ENCODE measurements at places on chromosomes 2 and 18. TPM values are rescaled to one million over a fixed set of nuclear protein-coding genes. Genes with fewer than 3 reads are reported as not detected.

GRCh38 chr2:199910338-199911051 is 598 bp upstream of the C2orf69 start:
- H3K27me3 ChIP-seq, result peaks cover 3% of the 10 kb centered on the region
- peak overlapping the region; percentile 75 for H3K4me3 ChIP-seq
- peak overlapping the region; percentile 89 for H3K27ac ChIP-seq
- peak; percentile 7 for DNase-seq
- no peaks in the 10 kb centered on the region for H3K36me3 ChIP-seq
- peaks cover 19% of the 10 kb centered on the region for H3K4me1 ChIP-seq

DNA sequence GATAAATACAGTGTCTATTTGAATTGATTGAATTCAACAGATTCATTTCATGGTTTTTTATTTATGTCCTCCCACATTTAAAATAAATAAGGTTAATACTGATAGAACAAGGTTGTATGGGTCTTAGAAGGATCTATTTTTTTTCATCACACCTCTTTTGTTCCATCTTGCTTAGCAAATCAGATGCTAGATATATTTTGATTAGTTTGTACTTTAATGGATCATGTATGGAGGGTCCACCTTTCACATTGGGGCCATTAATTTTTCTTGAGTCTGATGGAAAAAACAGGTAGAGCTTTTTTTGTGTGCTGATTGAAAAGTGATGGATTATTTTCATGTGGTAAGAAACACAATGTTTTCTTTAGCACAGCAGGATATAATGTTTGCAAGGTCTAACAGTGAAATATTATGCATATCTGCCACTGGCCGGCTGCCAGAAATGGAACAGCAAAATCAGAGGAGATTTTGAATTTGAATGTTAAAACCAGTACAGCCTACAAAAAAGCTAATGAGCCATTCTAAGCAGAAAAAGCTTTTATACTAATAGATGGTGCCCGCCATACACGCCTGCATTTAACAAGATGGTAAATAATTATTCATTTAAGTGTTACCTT is 188.1 kb upstream of the ETAA1 start:
- H3K36me3 ChIP-seq, result no peaks in the 10 kb centered on the region
- no peak overlapping the region for H3K4me3 ChIP-seq
- H3K4me1 ChIP-seq, result no peaks in the 10 kb centered on the region
- H3K27ac ChIP-seq, result no peak overlapping the region
- DNase-seq, result no peak
- H3K27me3 ChIP-seq, result no peaks in the 10 kb centered on the region

The HOXD12 gene
- total RNA-seq, result not detected

The SLC30A3 gene
- not detected for total RNA-seq

GRCh38 chr18:14285053-14285452 is 152.8 kb upstream of the ZNF519 start:
- H3K4me1 ChIP-seq, result no peaks in the 10 kb centered on the region
- no peaks in the 10 kb centered on the region for H3K36me3 ChIP-seq
- no peaks in the 10 kb centered on the region for H3K27me3 ChIP-seq
- H3K4me3 ChIP-seq, result no peak overlapping the region
